ENCODE measurements at places on chromosomes 3 and 15.

DNA sequence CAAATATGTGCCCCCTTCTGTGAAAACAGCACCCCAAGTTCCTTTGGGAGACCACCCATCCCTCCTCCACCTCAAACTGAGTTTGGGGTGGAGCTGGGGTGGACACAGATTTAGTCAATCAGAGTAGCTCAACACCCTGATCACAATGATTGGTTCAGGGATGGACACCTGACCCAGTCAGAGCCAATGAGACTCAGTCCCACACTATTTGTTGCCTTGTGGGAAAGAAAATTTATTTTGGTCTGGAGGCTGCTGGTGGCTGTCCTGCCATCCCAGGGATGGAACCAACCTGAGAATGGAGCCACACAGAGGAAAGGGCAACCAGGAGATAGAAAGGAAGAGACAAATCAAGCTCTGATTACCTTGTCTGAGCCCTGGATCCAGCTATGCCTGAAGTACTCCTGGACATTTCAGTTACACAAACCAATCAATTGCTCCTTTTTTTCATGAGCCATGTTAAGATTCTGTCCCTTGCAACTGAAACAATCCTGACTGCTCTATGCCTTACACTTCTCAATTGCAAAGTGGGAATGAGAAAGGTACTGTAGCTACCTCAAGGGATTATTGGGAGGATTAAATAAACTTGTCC lies 10.6 kb downstream of the DNASE1L3 start:
- no peak for DNase-seq

DNA sequence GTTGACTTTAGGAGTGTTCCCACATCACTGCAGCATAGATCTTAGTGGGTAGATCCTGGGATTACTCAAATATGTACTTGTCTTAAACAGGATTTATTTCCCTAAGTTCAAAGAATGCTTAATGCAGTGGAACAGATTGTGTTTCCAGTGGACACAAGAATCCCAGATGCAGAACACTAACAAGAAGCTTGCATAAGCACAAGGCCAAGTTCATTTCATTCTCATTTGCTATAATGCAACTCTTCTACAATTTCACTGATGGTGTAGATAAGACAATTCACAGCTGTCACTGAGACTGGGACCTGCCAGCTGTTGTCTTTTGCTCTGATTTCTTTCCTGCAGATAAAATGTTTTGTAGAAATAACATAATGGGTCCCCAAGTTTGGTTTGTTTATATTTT lies 225.6 kb downstream of the NFKBIZ start:
- no peak for DNase-seq

DNA sequence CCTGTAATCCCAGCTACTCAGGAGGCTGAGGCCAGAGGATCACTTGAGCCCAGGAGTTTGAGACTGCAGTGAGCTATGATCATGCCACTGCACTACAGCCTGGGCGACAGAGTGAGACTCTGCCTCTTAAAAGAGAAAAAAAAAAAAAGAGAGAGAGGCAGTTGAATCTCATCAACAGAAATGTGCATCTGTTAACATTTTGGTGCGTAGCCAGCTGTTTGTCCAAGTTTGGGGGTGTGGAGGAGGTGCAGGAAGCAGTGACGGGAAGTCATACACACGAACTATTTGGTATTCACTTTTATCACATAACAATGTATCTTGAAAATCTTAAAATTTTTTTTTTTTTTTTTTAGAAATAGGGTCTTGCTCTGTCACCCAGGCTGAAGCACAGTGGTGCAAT lies 18.2 kb upstream of the CEMIP start:
- no peak for DNase-seq

DNA sequence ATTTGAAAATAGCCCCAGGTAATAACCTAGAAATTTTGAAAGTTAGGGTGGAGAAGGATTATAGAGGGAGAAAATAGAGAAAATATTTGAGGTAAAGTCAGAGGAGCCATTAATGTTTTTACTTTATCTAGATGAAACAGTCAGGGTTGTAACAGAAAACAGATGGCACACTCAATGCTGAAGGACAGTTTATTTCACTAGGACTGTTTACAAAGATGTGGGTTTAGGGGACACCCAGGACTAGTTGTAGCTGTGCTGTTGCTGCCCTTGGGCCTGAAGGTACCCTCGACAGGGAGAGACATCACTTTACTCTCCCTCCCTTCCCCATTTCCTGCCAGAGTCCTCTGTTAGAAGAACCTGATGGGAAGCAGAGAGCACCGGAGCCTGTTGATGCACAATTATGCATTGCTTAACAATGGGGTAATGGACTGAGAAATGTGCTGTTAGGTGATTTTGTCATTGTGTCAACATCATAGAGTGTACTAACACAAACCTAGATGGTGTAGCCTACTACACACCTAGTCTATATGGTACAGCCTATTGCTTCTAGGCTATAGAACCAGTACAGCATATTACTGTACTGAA lies 103.8 kb downstream of the GALK2 start:
- peak; percentile 13 for DNase-seq

- no peak for DNase-seq
These were observed 75.7 kb downstream of the DUT start for GRCh38 chr15:48406911-48407310.

DNA sequence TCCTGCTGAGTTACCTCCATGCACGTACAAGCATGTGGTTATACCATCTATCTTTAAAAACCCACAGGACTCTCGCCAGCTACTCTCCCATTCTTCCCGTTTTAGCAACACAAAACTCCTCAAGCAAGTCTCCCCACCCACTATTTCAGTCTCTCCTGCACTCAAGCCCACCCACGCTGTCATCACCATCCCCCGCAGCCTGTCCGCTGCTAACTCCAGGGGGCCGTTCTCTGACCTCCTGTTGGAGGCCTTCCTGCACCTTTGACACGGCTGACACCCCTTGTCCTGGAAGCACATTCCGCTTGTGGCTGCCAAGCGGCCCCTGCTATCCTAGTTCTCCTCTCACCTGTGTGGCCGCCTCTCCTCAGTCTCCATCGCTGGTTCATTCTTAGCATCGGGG lies 7.5 kb upstream of the PCSK6 start:
- no peak for DNase-seq

DNA sequence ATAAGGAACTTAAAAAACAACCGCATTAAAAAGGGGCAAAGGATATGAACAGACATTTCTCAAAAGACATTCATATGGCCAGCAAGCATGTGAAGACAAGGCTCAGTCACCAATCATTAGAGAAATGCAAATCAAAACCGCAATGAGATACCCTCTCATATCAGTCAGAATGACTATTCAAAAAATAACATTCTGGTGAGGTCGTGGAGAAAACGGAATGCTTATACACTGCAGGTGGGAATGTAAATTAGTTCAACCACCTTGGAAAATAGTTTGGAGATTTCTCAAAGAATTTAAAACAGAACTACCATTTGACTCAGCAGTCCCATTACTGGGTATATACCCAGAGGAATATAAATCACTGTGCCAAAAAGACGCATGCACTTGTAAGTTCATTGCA lies 496.6 kb upstream of the SGO1 start:
- no peak for DNase-seq
